ENCODE measurements at places on chromosomes 1 and 21.
A peak's percentile ranks its signal among the peaks of the same experiment; 100 is the strongest.

DNA sequence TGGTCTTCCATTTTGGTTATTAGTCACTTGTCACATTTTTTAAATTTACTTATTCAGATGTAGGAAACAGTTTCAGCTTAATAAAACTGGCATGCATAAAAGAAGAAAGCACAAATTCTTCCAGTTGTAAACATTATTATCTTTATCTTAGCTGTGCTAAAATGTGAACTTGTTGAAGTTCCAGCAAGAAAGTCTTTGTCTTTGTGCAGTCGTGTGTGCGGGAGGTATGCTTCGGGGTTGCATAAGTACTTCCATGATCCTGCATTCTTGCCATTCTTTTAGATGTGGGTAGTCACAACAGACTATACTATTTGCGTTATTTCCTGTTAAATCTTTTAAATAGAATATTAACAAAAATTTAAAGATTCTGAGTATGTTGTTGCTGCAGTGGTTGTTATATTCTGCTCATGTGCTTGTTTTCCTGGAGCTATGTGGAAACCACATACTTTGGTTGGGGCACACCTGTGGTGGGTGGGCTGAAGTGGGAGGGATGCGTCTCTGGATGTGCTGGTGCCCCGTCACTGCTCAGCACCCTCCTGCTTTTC is 49.9 kb downstream of the CBS start:
- peak; percentile 1 for DNase-seq

DNA sequence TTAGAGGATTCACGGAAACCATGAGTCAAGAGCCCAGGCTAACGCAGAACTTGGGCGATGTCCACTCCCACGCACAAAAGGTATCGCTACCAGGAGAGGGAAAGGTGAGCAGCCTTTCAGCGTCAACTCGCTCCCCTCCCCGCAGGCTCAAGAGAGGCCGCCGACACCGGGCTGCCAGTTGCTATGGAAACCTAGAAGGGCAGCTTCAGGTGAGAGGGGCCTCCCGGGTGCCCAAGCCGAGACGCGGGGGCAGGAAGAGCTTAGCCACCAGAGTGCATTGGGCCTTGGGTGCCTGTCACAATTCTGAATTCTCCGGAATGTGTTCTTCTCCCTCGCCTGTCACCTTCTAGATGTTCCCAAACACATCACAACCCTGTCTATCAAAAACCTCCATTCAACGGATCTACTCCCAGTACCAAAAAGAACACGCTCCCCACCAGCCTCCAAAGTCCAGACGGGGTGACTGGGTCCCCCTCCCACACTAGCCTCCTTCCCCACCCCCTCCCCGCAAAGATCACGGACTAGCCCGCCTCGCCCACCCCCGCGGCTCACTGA is 694 bp downstream of the MEAF6 start:
- no peak for DNase-seq

GRCh38 chr1:25109531-25109951 is 122.8 kb downstream of the SYF2 start:
- DNase-seq: no peak

DNA sequence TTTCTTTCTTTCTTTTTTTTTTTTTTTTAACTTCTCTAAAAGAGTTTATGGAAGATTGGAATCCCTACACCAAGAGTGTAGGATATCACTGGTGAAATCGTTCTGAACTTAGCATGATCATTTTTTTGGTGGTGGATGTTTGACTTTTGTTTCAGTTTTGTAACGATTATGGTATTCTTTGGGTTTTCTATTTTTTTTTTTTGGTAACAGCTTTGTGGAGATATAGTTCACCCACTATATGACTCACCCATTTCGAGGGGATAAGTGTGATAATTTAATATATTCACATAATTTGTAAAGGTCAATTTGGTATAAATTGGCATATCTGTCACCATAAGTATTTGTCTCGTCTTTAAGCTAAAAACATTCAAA is 29.2 kb downstream of the AGPAT3 start:
- DNase-seq: no peak

GRCh38 chr21:14602382-14602958 is 56.4 kb upstream of the SAMSN1 start:
- no peak for DNase-seq

DNA sequence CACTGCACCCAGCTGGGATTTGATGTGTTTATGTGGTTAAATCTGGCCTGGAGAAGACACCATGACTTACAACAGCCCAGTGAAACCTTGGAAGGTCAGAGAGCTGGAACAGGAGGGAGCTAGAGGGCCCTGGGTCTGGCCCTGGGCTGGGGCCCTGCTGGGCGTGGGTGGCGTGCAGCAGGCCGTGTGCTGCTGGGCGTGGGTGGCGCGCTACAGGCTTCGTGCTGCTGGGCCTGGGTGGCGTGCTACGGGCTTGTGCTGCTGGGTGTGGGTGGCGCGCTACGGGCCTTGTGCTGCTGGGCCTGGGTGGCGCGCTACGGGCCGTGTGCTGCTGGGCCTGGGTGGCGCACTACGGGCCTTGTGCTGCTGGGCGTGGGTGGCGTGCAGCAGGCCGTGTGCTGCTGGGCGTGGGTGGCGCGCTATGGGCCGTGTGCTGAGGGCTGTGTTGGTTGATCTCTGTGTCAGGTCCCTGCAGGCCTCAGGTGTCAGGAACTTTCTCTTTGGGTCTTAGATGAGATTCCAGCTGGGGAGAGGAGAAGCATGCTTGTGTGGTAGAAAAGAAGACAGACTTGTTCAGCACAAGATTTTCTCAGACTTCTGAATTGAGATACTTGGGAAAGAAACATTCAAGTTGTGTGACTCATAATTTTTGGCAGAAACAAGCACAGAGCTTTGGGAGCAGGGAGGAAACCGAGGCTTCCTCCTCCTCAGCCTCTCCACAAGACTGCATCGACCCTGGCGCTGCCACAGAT is 66.0 kb downstream of the COL18A1 start:
- peak; percentile 71 for DNase-seq

GRCh38 chr1:74913978-74914377 is 181.0 kb downstream of the TYW3 start:
- DNase-seq: no peak

DNA sequence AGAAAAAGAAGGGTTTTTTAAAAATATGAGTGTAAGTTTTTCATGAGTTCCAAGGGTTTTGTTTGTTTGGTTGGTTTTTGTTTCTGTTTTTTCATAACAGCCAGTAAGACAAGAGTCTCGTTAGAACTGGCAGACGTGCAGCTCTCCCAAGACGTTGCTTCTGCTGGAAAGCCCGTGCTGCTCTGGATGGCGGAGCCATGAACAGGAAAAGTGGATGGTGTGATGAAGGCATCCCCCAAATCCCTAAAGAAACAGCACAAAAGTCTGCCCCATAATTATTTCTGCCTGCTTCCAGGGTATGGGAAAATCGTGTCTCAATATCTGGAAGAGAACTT is 157.9 kb upstream of the BACE2 start:
- no peak for DNase-seq

GRCh38 chr21:18191139-18191538 is 53.5 kb upstream of the CHODL start:
- no peak for DNase-seq
